ENCODE measurements at places on chromosomes 3 and 15.

DNA sequence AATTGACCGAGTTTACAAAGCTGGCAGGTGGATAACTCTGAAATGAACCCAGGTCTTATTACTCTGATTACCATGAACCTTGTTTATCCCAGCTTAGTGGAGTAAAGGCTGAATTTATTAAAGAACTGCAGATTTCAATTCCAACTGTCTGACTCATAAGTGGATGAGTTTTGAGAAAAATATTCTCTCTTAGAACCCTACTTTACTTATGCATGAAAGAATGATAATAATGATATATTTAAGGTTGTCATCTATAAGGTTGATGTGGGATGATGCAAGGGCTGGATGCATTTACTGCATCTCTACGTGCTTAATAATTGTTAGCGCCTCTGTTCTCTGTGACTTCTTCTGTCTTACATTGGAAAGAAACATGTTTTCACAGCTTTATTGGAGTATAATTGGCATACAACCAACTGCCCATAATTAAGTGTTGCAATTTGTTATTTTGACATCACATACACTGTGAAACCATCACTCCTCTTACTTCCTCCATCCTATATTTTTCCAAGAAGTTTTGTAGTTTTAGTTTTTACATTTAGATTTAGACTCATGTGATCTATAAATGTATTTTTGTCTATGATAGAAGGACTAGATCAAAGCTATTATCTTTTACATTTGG, 771.2 kb upstream of the ARRDC4 start:
- no peak for DNase-seq

DNA sequence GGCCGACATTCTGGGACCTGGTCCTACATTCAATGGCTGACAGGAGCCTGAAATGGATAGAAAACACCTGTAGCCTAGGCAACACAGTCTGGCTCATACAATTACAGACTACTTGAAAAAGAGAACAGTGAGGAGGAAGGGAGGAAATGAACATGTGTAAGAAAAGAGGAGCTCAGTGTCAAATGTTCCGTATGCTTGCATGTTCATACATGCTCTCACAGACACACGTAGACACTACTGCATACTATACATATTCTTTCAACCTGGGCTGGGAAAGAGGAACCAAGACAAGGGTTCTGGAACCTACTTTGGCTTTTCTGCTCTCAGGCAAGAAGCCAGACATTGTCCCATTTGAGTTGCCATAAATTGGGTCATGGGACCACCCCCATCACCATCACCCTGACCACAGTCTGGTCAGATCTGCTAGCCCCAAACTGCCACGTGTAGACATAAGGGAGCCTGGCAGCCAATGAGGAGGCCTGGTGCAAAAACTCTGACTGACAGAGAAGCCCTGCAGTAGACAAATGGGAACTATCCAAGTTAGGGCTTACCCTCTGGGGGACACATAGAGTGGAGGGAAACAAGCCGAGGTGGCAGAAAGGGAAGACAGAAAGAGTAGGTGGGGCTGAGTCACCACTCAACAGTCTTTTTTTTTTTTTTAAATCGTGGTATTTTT, 310.0 kb downstream of the SHQ1 start:
- DNase-seq, result no peak

- no peak for DNase-seq
These were observed 37.8 kb downstream of the BOC start for GRCh38 chr3:113249111-113249510.

DNA sequence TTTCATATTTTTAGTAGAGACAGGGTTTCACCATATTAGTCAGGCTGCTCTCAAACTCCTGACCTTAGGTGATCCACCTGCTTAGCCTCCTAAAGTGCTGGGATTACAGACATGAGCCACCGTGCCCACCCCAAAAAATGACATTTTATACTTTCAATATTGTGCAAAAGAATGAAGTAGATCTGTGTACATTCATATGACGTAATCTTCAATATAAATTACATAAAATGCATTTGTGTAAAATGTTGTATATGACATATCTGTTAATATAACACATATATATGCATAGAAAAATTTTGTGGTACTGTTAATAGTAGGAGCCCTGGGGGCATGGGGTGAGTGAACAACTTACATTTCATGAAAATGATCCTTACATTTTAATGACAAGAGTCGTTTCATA, 71.7 kb downstream of the RYR3 start:
- no peak for DNase-seq

GRCh38 chr3:108389372-108389771, 93.0 kb downstream of the HHLA2 start:
- no peak for DNase-seq

- DNase-seq, result no peak
These were observed 15.2 kb upstream of the ACTC1 start for GRCh38 chr15:34810443-34811129.

DNA sequence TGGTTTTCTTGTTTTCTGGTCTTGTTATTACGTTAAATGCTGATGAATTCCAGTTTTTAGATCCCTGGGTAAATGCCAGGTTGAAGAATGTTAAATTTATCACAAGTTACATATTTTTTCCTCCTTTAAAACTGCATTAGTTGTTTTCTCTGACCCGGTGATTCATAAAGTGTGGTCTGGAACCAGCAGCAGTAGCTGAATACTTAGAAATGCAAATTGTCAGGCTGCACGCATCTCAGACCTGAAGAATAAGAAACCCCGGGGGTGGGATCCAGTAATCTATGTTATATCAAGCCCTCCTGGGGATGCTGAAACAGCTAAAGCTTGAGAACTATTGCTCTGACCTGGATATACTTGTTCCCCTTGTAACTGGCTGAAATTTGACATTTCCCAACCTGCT, 69.1 kb downstream of the PEX5L start:
- no peak for DNase-seq

DNA sequence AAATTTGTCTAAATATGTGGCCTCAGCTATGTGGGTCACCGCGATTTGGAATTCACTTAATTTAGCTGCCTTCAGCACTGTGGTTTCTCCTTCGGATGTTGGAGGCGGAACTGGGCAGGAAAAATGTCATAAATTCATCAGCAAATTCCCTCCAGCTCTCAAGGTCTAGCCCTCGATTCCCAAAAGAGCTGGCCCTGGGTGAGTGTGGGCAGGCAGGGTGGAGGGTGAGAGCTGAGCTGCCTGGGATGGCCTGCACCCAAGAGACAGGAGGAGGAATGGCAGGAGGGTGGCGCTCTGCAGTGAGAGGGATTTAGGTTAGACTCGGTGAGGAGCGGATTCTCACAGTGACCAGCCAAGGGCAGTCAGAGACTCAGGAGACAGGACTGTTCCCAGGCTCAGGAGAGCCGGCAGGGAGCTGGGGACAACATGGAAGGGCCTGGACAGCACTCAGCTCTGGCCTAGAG, 57.1 kb downstream of the FEM1B start:
- no peak for DNase-seq

- DNase-seq, result no peak
These were observed 1.7 kb downstream of the TM4SF4 start for GRCh38 chr3:149476225-149476624.

DNA sequence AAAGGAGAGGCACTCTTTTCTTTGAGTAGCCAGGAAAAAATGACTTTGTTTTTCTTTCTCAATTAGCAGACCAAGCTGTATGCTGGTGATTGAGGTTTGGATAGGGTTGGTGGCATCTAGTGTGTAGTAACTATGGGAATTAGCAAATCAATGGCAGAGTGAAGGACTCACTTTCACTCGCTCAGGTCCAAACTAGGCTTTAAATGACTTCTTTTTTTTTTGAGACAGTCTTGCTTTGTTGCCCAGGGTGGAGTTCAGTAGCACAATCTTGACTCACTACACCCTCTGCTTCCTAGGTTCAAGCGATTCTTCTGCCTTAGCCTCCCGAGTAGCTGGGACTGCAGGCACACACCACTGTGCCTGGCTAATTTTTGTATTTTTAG, 35.9 kb downstream of the PRKCI start:
- no peak for DNase-seq

DNA sequence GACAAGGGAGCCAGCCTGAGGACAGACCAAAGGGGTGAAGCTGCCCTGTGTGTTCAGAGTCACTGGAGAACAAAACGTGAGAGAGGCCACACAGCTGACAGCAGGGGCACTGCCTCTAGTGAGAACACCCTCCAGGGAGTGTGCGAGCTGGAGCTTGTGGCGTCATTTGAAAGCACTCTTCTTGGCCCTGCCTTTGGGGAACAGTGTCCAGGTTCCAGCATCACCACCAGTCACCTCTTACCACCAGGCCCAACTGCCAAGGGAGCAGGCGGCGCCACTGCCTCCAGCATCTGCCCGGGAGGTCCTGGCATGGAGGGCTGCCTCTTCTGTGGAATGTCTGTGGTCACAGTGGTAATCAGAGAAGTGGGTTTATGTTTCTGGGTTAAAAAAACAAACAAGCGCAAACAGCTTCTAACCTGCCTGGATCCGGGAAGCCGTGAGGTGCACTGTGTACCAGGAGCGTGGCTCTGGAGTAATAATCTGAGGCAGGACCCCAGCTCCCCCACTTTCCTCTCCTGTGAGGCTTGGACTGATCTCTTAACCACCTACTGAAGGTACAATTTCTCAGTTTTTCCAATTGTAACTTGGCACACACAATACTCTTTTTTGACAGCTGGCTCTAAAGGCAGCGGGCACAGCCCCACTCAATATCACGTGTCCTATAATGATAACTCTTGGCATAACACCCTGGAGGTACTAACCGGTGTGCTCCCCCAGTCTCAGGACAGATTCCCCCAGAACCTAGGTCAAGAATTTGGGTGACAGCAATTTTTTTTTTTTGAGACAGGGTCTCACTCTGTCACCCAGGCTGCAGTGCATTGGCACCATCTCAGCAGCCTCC, 32.2 kb upstream of the CDCP1 start:
- DNase-seq, result no peak

DNA sequence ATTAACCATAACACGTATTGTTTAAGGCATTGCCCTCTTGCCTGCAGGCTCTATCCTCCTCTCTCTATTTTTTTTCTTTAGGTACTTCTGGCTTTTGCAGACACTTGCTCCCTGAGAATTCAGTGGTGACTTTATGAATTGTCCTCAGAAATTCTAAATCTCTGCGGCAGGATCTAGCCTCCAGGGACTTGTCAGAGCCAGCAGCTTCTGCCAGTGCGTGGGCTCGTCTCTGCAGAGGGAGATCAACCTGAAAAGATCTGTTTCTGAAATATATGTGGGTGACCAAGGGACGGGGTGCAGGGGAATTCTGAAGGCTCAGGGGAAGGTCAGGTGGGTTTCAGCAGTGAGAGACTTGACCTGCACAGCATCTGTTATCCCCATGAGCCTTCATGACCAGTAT, 326.1 kb upstream of the LRRFIP2 start:
- no peak for DNase-seq

- no peak for DNase-seq
These were observed 1.5 kb upstream of the U2SURP start for GRCh38 chr3:142999881-143000280.

DNA sequence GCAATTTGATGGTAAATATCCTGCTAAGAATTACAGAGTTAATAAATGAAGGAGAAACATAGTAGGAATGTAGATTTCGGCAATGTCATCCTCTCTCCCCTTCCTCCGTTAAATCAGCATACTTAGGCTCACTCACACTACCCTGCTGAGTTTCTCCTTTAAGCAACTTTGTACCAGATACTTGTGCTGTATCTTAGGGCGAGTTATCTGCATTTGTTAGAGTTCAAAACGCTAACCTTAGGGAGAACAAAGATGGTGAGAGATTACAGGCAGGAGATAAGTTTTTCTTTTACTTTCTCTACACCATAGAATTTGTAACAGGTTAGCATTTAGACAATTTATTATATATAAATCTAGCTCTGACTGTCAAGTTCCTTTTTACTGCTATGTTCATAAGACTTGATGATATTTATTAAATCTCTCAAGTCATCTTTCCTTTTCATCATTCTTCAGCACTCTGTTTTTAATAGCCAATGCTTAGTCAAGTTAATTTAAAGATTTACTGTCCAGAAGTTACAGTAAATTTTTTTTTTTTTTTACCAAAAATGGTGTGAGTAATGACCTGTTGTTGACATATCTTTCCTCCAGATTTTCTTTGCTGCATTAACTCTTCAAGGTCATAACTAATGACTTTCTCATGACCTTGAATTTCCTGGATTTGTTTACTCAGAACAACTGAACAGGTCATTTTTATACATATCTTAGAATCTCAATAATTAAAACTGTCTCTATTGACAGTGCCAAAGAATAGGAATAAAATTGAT, 22.2 kb downstream of the SUCNR1 start:
- no peak for DNase-seq

GRCh38 chr3:193719735-193720134, 126.7 kb downstream of the OPA1 start:
- DNase-seq, result no peak

DNA sequence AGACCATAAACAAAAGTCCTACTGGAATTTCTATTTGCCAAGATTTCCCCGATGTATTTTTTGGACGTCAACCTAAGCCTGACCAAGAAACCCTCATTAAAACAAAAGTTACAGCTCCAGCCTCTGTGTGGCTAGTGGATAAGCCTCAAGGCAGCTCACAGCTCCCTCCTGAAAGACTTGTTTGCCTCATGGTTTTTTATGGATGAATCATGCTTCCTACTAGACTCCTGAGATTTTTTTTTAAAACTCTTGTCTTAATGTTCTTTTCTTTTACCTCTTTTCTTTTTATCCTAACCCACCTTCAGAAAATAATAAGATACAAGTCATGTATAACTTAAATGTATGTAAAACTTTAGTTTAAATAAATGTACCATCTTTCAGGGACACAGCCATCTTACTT, 52.4 kb downstream of the SUCNR1 start:
- DNase-seq, result no peak

DNA sequence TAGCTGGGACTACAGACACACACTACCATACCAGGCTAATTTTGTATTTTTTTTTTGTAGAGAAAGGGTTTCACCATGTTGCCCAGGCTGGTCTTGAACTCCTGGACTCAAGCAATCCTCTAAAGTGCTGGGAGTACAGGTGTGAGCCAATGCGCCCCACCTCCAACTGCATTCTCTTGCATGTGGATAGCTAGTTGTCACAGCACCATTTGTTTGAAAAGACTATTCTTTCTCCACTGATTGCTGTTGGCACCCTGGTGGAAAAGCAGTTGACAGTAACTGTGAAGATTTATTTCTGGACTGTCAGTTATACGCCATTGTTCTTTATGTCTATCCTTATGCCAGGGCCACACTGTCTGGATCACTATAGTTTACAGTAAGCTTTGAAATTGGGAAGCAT, 303.9 kb downstream of the ADAMTS17 start:
- DNase-seq, result no peak

GRCh38 chr3:191492601-191493000, 31.6 kb downstream of the PYDC2 start:
- DNase-seq, result no peak

All from stimulated activated CD4-positive, alpha-beta T cell treated with anti-CD3 and anti-CD28 coated beads, Interleukin-1b, Interleukin-23, amount 100 ng/mL, for 1 hour (primary cell).